ENCODE measurements at places on chromosomes 6 and 20. TPM values are rescaled to one million over a fixed set of nuclear protein-coding genes. Genes with fewer than 3 reads are reported as not detected.

The TGM2 gene
- total RNA-seq: 44.9 TPM

The SNPH gene
- total RNA-seq: 4.0 TPM

The DNAH8 gene
- total RNA-seq: under 0.01 TPM

The C6orf52 gene
- total RNA-seq: not detected

- peak; percentile 80 for DNase-seq
Observed at GRCh38 chr6:36829919-36830544, 9.2 kb downstream of the CPNE5 start.

- no peak for DNase-seq
Observed at GRCh38 chr20:1264727-1265126, 1.4 kb upstream of the SNPH start.

DNA sequence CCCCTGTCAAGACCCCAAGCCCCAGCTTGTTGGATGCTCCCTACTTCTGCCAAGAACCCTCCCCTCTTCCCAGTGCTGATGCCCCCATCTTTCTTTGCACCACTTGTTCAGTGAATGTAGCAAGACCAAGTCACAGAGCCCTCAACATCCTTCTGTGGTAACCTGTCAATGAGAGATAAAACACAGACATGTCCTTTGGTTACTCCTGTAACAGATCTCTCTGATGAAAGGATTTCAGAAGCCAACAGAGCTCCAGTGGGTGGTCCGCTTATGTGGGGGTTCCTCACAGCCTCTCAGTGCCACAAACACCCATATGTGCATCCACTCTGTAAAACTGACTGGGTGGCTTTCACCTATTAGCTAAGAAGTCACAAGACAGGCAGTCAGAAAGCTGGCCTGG is 93.2 kb upstream of the CST7 start:
- DNase-seq: no peak

GRCh38 chr6:161128230-161128629 is 136.7 kb downstream of the MAP3K4 start:
- DNase-seq: no peak

GRCh38 chr20:14470977-14471661 is 133.7 kb upstream of the FLRT3 start:
- DNase-seq: no peak

DNA sequence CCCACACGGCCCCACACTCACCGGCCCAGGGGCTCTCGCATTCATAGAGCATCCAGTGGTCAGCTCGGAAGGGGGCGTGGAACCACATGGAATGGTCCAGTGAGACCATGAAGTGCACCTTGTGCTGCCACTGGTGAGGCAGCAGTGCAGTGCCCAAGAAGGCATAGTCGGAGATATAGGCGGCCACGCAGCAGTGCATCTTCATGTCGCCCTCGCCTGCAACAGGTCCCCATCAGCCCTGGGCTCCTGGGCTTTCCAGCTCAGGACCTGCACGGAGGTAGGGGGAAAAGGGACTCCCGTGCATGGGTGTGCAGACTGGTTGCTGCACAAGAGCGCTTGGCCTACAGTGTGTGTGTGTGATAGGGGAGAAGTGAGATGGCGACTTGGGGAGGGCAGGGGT is 9.9 kb downstream of the SNX21 start:
- no peak for DNase-seq

GRCh38 chr6:43847741-43848630 is 78.0 kb downstream of the VEGFA start:
- no peak for DNase-seq
